ENCODE measurements at places on chromosomes 2 and 18. TPM values are rescaled to one million over a fixed set of nuclear protein-coding genes. Genes with fewer than 3 reads are reported as not detected.

DNA sequence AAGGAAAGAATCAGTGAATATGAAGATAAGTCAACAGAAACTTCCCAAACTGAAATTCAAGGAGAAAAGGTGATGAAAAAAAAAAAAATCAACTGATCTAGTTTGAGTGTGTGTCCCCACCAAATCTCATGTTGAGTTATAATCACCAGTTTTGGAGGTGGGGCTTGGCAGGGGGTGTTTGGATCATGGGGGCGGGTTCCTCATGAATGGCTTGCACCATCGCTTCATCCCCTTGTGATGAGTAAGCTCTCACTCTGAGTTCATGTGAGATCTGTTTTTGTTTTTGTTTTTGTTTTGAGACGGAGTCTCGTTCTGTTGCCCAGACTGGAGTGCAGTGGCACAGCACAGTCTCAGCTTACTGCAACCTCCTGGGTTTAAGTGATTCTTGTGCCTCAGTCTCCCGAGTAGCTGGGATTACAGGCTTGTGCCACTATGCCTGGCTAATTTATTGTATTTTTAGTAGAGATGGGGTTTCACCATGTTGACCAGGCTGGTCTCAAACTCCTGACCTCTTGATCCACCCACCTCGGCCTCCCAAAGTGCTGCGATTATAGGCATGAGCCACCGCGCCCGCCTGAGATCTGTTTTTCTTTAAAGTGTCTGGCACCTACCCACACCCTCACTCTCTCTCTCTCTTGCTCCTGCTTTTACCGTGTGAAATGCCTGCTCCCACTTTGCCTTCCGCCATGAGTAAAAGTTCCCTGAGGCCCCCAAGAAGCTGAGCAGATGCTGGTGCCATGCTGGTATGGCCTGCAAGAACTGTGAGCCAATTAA, 4.0 kb upstream of the SLC66A2 start:
- DNase-seq, result no peak

DNA sequence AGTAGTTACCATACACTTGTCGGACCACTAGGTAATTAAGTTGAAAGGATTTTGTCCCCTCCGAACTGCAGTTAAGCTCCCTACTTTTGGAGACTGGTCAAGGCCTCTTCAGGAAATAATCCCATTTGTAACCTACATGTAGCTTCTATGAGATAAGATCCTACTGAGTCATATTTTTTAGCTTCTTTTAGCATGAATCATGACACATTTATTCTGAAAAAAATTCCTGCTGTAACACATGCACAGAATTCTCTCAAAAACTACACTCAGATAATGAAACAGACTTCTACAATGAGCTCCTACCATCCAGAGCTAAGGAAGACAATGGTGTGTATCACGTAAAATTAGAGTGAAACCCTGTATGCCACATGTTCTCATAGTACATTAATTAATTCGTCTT, 100.7 kb upstream of the CCDC195 start:
- no peak for DNase-seq

- no peak for DNase-seq
These were observed 1.7 kb downstream of the RNF181 start for GRCh38 chr2:85597241-85597640.

- DNase-seq, result no peak
These were observed 430.0 kb upstream of the VWC2L start for GRCh38 chr2:213980883-213981282.

The FNDC4 gene
- total RNA-seq, result 5.0 TPM

DNA sequence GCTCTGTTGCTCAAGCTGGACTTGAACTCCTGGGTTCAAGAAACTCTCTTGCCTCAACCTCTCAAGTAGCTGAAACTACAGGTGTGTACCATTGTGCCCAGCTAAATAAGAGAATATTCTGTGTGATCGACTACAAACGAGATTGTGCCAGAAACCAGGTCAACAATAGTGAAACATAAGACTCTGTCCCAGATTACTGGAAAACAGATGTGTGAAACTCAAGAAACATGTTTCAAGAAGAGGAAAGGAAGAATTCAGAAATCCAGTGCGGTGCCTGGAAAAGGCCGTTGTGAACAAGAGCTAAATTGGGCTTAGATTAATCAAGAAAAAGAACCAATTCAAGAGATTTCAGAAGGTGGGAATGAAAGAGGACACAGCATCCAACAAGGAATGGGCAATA, 23.4 kb upstream of the STAT1 start:
- DNase-seq, result no peak

GRCh38 chr2:101052147-101052546, 50.1 kb downstream of the RPL31 start:
- no peak for DNase-seq

The SPHKAP gene
- 82.8 TPM for total RNA-seq

- DNase-seq, result no peak
These were observed 65.4 kb upstream of the DNAJC10 start for GRCh38 chr2:182650704-182651103.

GRCh38 chr2:19543663-19544383, 185.4 kb upstream of the OSR1 start:
- no peak for DNase-seq

The GAREM1 gene
- 13.5 TPM for total RNA-seq

The REG1A gene
- 1.6 TPM for total RNA-seq

GRCh38 chr18:79708412-79708811, 28.8 kb downstream of the CTDP1 start:
- no peak for DNase-seq

The DSEL gene
- total RNA-seq, result 2.1 TPM

GRCh38 chr2:212416086-212416485, 122.5 kb downstream of the ERBB4 start:
- DNase-seq, result no peak

- no peak for DNase-seq
These were observed 17.9 kb downstream of the CYP26B1 start for GRCh38 chr2:72129681-72130340.

DNA sequence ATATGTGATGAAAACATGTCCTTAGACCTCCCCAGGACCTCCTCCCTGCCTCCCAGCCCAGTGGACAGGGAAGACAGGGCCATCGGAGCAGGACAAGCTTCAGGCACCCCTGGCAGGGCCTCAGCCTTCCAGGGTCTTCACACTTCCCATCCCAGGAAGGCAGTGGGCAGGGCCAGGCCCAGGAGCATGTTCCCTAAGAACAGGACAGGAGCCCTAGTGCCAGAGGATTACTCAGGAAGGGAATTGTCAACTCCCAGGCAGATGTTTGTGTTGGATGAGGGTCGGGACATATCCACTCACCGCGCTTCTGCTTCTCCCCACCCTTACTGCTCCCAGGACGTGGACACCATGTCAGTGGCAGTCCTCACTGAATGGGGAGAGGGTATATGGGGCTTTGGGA, 138.9 kb downstream of the TNS1 start:
- DNase-seq, result no peak

The FAM110C gene
- total RNA-seq, result 1.7 TPM

GRCh38 chr2:164052006-164052405, 316.2 kb upstream of the FIGN start:
- DNase-seq, result no peak

DNA sequence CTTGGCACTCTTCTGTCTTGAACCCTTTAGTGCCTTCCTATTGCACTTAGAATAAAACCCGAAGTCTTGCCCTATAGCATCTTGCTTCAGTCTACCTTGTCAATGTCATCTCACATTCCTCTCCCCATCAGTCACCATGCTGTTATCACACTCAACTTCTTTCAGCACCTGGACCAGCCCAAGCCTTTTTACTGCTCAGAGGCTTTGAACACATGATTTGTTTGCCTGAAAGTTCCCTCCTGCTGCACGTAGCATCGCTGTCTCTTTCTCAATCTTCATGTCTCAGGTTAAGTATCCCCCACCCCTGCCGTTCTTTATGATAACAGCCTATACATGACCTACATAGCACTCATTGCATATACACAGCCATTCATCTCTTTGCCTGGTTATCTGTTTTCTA, 41.3 kb upstream of the LGALSL start:
- no peak for DNase-seq

GRCh38 chr2:164824872-164825271, 16.8 kb downstream of the COBLL1 start:
- DNase-seq, result no peak

DNA sequence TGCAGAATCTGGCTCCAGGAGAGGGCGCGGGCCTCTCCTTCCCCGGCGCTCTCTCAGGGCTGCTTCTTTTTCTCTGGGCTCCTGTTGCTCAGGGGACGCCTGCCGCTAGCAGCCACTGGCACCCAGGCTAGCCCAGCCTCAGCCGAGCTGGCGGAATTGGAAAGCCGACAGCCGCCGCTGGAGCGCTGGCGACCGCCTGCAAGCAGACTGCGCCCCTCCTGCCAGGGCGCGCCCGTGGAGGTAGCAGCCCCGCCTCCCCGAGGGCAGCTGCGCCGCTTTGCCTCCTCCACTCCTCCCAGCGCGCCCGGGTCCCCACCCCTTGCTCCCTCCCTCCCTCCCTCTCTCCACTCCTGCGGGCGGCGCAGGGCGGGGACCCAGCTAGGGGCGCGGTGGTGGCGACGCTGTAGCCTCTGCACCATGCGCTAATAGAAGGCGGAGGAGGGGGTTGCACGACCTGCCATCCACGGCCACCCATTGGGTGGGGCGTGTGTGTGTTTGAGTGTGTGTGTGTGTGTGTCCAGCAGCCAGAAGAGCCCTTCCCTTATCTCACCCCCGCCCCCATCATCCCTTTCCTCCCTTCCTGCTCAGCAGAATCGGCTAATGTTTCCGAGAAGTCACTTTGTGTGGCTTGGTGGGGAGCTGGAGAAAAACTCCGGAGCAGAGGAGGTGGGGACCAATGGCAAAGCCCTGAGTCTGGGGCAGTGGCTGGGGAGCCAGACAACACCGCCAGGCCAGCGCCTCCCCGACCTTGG, at the start of gene SCN9A:
TSS of gene SCN9A (minus strand) at position 209 of the 752 bp plus-strand sequence. CDS start 64,188 bp downstream, outside the sequence.
- peak; percentile 51 for DNase-seq

GRCh38 chr18:32698153-32698552, 74.7 kb downstream of the KLHL14 start:
- no peak for DNase-seq

GRCh38 chr2:162710287-162710890, 128.2 kb downstream of the KCNH7 start:
- DNase-seq, result no peak
